Keratinocyte (primary cell): ENCODE measurements at places on chromosomes 12 and 14. TPM values are rescaled to one million over a fixed set of nuclear protein-coding genes. Genes with fewer than 3 reads are reported as not detected.

KRT78 gene
- 0.49 to 1.7 TPM (median 0.96 TPM) in 3 replicates for polyA plus RNA-seq

DNA sequence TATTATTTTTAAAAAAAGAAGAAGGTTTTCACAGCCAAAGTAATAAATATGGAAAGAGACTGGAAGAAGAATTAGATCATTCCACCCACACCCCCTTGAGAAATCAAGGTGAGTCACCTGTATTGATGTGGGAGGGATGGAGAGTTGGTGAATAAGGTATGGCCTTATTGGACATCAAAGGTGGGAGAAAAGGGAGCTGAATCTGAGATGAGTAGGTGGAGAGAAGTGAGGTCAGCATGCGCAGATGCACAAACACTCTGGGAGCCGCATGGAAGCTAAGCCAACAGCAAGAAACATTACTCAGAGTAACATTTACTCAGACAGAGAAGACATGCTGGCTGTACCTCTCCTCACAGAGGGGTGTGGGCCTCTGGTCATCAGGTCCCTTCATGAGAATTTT lies 113.1 kb upstream of the FOXG1 start:
- peak; percentile 46 for DNase-seq
- H3K36me3 ChIP-seq: no peaks in the 10 kb centered on the region
- H3K4me1 ChIP-seq: peaks cover 47% of the 10 kb centered on the region
- H3K27ac ChIP-seq: peak overlapping the region; percentile 91
- no peak overlapping the region for H3K4me3 ChIP-seq

GRCh38 chr14:75441728-75442127 lies 13.9 kb downstream of the JDP2 start:
- no peak for DNase-seq
- no peaks in the 10 kb centered on the region for H3K27me3 ChIP-seq
- no peak overlapping the region for H3K4me3 ChIP-seq
- H3K4me1 ChIP-seq: peaks cover 4% of the 10 kb centered on the region
- peaks cover 14% of the 10 kb centered on the region for H3K36me3 ChIP-seq

GAS2L3 gene
- 0.75 to 3.6 TPM (median 2.9 TPM) in 3 replicates for polyA plus RNA-seq

TOMM20L gene
- polyA plus RNA-seq: not detected in 3 replicates

DNA sequence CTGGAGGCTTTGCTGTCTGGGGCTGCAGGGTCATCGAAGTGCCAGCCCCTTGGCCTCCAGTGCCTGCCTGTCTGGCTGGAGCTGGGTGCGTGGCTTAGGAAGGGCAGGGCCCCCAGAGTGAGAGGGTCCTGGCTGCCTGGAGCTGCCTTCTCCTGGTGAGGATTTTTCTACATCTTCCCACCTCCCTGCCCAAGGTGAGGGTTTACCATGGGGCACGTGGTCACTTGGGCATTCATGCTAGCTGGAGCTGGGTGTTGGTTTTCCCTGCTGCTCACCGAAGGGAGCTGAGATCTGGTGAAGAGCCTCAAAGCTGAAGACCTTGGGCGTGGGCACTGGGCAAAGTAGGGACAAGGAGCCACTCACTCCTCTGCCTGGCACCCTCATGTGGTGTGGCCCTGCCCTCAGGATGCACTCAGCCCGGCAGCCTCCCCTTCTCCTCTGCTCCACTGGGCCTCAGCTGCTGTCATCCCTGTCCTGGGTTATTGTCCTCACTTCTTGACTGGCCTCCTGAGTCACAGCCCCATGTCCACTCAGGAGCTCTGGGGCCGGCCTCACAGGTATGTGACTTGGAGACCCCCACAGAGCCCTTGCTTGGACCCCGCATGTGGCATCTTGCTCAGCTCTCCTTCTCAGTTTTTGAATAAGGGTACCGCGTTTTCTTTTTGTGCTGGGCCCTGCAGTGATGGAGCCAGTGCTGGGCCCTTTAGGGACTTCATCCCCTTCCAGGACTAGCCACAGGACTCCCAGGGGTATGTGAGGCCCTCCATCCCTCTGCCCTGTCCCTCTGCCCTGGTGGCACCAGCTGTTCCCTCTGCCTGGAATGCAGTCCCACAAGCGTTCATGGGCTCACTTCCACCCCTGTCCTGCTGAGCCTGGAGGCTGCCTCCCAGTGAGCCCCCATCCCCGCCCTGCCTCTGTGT lies 1.6 kb downstream of the CEP170B start:
- no peak for DNase-seq
- peak overlapping the region; percentile 76 for H3K4me3 ChIP-seq
- no peaks in the 10 kb centered on the region for H3K27me3 ChIP-seq

DNA sequence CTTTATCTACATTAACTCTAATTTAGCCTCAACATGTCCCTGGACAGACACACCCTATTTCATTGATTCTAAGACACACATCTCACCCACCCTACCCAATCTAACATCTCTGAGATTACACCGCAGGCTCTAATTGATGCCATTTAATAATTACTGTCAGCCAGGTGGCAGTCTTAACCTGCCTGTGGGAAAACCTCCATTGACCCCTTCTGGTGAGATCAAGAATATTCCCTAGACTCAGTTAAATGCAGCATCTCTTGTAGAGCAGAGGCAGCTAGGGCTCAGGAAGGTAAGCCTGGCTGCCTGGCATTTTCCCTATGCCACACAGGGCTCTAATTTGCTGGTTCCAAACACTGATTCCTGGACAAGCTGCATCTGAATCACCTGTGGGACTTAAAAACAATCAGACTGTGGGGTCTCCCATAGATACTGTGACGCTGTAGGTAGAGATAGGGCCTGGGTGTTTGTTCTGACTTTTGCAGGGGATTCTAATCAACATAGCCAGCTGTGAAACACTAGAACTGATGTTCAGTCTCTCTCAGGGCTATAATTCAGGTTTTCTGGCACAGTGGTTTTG lies 14.3 kb downstream of the MCRS1 start:
- no peak overlapping the region for H3K27ac ChIP-seq
- H3K4me3 ChIP-seq: no peak overlapping the region
- peaks cover 5% of the 10 kb centered on the region for H3K36me3 ChIP-seq
- H3K27me3 ChIP-seq: peaks cover 44% of the 10 kb centered on the region

DNA sequence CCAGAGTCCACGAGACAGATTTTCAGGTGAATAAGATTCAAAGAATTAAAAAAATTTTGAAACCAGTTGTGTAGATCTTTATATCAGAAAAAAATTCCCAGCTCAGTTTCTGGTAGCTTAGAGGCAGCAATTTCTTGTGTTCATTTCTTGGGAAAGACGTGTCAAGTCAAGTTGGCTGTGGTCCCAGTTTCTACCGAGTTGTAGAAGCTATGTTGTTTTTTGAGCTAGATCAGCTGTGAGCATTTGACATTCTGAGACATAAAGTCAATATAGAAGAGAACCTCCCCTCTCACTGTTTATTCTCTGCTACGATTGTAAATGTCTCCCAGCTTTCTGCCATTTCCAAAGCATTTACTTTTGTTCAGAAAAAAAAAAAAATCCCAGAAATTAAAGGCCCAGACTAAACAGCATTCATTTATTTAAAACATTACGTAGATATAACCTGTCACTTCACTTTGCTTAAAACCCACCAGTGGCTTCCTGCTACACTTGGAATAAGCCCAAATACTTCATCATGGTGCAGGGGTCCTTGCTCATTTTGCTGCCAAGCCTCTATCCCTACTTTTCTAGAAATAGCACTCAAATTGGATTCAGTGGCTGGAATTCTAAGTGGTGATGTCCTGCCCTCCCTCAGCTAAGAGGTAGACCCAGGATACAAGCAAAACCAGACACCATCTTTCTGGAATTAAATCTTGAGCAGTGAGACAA lies 20.6 kb upstream of the PYGL start:
- no peak overlapping the region for H3K27ac ChIP-seq
- no peaks in the 10 kb centered on the region for H3K36me3 ChIP-seq
- H3K4me1 ChIP-seq: peaks cover 10% of the 10 kb centered on the region
- H3K4me3 ChIP-seq: no peak overlapping the region
- no peak for DNase-seq

DCN gene
- 1.1 to 24.8 TPM (median 2.5 TPM) in 3 replicates for polyA plus RNA-seq

GRCh38 chr12:21509768-21510167 lies 8.2 kb downstream of the GOLT1B start:
- H3K27ac ChIP-seq: no peak overlapping the region
- no peak for DNase-seq
- H3K36me3 ChIP-seq: peaks cover 3% of the 10 kb centered on the region

TMEM30B gene
- 5.6 to 8.7 TPM (median 8.1 TPM) in 3 replicates for polyA plus RNA-seq

GPR137C gene
- 0.03 to 0.11 TPM (median 0.05 TPM) in 3 replicates for polyA plus RNA-seq

- DNase-seq: no peak
- no peak overlapping the region for H3K4me3 ChIP-seq
- peaks cover 22% of the 10 kb centered on the region for H3K4me1 ChIP-seq
- H3K27ac ChIP-seq: no peak overlapping the region
Observed at GRCh38 chr12:52395761-52396434, 10.2 kb downstream of the KRT82 start.

DNA sequence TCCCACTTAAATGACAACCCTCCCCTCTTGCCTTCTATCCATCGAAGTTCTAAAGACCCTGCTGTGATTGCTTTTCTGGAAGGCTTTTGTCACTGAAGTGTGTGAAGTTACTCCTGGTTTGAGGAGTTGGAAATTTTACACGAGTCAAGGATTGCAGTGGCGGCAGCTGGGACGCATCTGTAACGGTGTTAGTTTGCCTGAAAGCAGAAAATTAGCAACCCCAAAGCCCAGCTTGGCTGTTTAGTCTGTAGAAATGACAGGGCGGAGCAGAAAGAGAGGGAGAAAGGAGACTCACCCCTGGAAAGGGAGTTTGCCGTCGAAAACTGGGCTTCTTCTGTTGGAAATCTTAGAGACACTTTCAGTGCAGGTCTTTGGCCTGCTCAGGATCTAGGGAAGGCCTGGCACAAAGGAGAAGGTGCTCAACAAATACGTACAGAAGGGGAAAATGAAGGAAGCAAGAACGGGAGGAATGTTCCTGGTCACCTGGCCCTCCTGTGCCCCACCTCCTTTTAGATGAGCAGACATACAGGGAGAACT lies 931 bp upstream of the MYF5 start:
- H3K4me3 ChIP-seq: no peak overlapping the region
- no peaks in the 10 kb centered on the region for H3K36me3 ChIP-seq
- peaks cover 41% of the 10 kb centered on the region for H3K27me3 ChIP-seq
- H3K4me1 ChIP-seq: no peaks in the 10 kb centered on the region

BCAT1 gene
- polyA plus RNA-seq: 2.5 to 6.5 TPM (median 3.3 TPM) in 3 replicates

DNA sequence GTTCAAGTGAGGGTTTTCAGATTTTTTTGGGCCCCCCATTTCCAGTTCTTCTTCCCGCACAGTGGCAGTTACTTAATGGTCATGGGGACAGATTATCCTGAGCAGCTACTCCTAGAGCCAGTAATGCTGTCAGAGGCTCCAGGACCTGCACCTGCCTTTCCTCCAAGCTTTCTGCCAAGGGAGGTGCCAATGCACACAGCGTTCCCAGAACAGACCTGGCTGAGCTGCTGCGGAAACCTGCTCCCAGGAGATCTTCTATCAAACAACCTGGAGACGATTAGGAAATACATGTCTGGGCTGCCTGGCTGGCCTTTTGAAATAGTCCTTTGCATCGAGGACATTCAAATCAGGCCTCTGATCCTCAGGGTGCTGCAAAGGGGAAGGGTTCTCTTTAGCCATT lies 120.9 kb downstream of the SLC8A3 start:
- H3K36me3 ChIP-seq: no peaks in the 10 kb centered on the region
- no peaks in the 10 kb centered on the region for H3K4me1 ChIP-seq
- no peak overlapping the region for H3K27ac ChIP-seq
- H3K4me3 ChIP-seq: no peak overlapping the region
- no peak for DNase-seq

CCDC38 gene
- polyA plus RNA-seq: 0.04 to 0.05 TPM in 2 of 3 replicates, not detected in the other

GRCh38 chr12:53990311-53991076 lies 5.5 kb downstream of the HOXC10 start:
- DNase-seq: no peak
- H3K4me3 ChIP-seq: no peak overlapping the region
- no peaks in the 10 kb centered on the region for H3K27me3 ChIP-seq

DNA sequence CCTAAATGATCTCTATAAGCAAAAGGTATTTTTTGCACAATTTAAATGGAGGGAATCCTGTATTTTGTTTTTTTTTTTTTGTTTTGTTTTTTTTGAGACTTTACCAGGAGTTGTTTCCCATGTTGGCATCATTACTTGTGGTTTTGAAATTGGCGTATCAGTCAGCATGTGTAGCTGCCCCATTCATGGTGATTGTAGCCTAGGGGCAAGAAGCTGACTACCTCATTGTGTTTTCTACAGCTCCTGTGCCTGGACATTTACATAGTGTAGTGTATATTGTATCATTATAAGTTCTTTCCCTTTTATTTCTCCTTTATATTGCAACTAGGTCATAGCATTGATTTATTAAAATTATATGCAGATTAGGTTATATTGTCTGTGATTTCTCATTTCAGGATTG lies 24.5 kb downstream of the SAMD4A start:
- H3K27ac ChIP-seq: peak overlapping the region; percentile 37
- no peaks in the 10 kb centered on the region for H3K36me3 ChIP-seq
- peaks cover 57% of the 10 kb centered on the region for H3K4me1 ChIP-seq
- no peak overlapping the region for H3K4me3 ChIP-seq

B4GALNT3 gene
- polyA plus RNA-seq: 7.5 to 14.6 TPM (median 8.4 TPM) in 3 replicates

PYM1 gene
- polyA plus RNA-seq: 43.6 to 63.4 TPM (median 61.6 TPM) in 3 replicates

TRPV4 gene
- 0.46 to 0.76 TPM (median 0.70 TPM) in 3 replicates for polyA plus RNA-seq

- DNase-seq: no peak
- no peak overlapping the region for H3K4me3 ChIP-seq
- H3K36me3 ChIP-seq: no peaks in the 10 kb centered on the region
- H3K27ac ChIP-seq: no peak overlapping the region
- no peaks in the 10 kb centered on the region for H3K4me1 ChIP-seq
Observed at GRCh38 chr14:96109596-96110355, 70.6 kb downstream of the C14orf132 start.

- no peak for DNase-seq
- H3K36me3 ChIP-seq: no peaks in the 10 kb centered on the region
- H3K4me3 ChIP-seq: no peak overlapping the region
- peaks cover 47% of the 10 kb centered on the region for H3K4me1 ChIP-seq
- H3K27me3 ChIP-seq: no peaks in the 10 kb centered on the region
- peak overlapping the region; percentile 68 for H3K27ac ChIP-seq
Observed at GRCh38 chr12:75712223-75712622, 200.8 kb upstream of the KRR1 start.

DNA sequence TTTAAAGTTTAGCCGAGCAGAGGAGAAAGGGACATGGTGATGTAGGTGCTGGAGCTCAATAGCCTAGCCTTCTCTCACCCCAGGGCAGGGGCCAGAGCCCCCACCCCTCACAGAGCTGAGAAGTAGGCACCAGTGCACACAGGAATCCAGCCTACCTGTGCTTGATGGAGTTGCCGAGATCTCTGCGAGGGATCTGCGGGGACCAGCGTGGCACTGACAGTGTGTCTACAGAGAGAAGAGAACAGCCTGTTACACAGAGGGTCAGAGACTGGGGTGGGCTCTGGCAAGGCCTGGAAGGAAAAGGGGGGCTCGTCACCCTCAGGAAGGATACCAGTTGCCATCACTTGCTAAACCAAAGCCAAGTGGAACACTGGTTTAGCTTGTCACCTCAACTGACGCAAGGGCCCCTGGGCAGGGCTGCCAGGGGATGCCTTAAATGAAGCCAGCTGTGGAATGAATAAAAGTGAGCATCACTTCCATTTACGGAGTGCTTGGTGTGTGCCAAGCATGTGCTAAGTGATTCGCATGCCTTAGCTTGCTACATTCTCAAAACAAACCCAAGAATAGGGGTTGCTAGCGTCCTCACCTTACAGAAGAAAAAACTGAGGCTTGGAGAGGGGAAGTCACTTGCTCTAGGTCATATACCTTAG lies 220.8 kb upstream of the NOS1 start:
- H3K4me1 ChIP-seq: no peaks in the 10 kb centered on the region
- H3K27ac ChIP-seq: no peak overlapping the region
- H3K36me3 ChIP-seq: no peaks in the 10 kb centered on the region
- peaks cover 8% of the 10 kb centered on the region for H3K27me3 ChIP-seq
